Hippocampal formation (tissue), 2 donors: ENCODE measurements at places on chromosomes 6 and 20.
A peak's percentile ranks its signal among the peaks of the same experiment; 100 is the strongest.

GRCh38 chr6:126546541-126547120 is 206.7 kb downstream of the CENPW start:
- no peak for DNase-seq

DNA sequence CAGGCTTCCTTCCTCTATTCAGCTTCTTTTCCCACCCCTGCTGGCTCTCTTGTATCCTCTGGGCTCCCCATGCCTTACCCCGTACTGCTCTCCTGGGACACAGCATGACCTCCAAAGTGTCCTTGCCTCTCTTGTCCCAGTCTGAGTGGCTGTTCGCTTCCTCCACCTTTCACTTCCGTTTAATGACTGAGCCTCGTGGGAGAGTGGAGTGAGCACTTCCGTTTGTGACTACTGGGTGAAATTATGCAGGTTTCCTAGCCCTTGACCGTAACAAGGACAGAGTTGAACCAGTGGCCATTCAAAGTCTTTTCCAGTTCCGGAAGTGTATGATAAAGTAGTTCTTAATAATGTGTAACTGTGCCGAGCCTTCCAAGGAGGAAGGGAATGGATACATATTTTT is 109.2 kb downstream of the ARID1B start:
- no peak for DNase-seq

- DNase-seq: no peak
Measured at GRCh38 chr6:81511423-81511822, 241.1 kb downstream of the TENT5A start.

DNA sequence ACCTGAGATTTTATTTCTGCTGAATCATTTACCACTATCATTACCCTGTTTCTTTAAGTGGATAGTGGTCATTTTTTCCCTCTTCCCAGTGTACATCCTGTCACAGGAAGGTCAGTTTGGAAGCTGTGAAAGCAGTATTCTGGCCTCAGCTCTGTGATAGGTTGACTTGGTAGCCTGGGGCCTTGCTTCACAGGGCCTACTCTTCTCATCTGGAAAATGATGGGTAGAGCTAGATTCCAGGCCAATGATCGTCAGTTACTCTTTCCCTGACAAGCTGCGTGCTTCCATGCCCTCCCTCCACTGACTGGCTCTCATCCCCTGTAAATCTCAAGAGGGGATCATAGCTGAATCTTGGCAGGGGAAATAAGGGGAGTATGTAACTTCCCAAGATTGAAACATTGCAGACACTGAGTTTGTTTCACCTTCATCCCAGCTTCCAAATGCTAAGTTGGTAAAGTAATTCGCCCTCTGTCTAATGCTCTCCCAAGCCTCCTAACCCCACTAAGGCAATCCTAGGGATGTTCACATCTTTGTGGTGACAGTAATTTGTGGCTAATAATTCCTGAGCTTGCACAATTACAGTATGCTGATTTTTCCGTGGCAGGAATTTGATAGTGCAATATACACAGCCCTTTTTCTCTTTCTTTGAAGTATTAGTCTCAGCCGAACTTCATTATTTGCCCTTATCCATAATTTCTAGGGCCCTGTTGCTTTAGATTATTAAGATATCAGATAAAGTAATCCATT is 51.2 kb downstream of the VAPB start:
- DNase-seq: no peak

GRCh38 chr6:44223319-44224028 is at the start of gene SLC29A1:
SLC29A1 (plus strand) TSS chr6:44223595; CDS start chr6:44227314, 3,719 bp downstream.
- DNase-seq: peak; percentile 60

DNA sequence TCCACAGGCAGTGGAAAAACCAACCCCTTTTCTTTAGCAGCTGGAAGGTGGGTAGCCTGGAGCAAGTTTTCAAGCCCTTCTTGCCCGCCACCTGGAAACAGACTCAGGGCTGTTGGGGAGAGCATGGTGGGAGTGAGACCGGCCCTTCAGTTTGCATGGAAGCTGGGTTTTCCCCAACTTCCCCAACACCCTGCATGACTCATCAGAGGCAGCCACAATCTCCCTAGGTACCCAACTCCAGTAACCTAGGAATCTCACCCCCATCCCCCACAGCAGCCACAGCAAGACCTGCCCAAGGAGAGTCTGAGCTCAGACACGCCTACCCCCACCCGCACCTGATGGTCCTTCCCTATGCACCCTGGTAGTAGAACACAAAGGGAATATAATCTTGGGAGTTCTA is 86.3 kb upstream of the IRAK1BP1 start:
- DNase-seq: no peak

- DNase-seq: no peak
Measured at GRCh38 chr6:36731622-36732310, 34.1 kb downstream of the RAB44 start.

DNA sequence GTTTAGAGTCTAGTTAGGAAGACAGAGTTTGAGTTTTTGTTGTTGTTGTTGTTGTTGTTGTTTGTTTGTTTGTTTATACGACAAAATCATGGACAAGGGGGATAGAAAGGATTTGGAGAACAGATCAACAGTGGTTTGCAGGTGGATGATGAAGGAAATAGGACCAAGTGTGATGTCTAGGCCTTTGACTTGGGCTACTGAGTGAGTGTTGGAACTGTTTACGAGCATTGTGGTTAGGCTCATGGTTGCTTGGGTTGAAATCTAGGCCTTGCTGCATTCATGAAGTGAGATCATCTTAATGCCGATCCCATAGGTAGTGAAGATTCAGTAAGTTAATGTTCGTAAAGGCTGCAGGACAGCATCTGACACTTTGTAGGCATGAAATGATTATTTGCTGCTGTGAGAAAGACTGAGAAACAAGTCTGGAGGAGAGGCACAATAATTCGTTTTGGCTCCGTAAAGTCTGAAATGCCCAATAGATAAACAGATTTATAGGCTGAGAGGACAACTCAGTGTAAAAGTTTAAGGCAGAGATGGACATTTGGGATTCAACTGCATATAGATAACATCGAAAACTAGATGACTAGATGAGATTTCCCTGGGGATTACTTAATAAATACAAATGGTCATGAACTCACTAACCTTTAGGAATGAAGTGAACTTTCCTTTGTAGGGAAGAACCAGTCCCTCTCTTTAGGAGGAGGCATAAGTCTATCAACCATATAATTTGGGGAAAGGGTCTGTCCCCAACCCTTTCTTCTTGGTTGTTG is 70.0 kb downstream of the HDDC2 start:
- no peak for DNase-seq

DNA sequence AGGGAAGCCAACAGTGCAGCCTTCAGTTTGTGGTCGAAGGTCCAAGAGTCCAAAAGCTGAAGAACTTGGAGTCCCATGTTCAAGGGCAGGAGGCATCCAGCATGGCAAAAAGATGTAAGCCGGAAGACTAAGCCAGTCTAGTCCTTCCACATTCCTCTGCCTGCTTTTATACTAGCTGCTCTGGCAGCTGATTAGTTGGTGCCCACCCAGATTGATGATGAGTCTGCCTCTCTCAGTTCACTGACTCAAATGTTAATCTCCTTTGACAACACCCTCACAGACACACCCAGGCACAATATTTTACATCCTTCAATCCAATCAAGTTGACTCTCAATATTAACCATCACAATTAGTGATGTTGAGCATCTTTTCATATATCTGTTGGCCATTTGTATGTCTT is 23.1 kb upstream of the PHIP start:
- no peak for DNase-seq

- no peak for DNase-seq
Measured at GRCh38 chr6:24051942-24052589, 73.9 kb upstream of the NRSN1 start.

DNA sequence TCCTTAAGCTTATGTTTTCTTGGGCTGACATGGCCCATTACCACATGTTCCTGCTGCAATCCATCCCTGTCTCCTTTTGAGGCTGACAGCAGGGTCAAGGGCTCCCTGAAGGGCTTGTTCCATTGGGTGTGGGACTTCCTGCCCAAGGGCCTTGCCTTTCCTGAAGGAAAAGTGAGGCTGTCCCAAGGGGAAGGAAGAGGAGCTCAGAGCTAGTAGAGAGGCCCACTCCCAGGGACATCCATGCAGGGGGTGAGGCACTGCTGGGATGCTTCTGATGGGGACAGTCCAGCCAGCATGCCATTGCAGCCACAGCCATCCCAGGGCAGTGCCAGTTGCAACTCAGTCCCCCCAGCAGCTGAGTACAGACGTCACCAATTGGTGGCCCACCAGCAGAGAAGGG is 138.4 kb upstream of the FOXA2 start:
- DNase-seq: no peak

DNA sequence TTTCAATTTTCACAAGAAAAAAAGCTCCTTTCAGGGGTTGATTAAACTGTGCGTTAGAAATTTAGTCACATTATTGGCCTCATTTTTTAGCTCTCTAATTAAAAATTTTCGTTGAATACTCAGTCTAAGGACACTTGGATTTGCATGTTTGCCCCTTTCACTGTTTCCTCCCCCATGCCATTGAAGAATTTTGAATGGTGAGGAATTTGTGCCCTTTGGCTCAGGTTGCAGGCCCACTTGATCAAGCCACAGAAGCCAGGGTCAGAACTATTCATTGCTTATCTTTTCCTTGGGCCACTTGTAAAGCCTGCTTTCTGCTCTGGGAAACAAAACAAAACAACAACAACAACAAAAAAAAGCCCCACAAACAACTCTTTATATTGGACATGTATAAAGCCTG is 12.2 kb downstream of the LIN28B start:
- DNase-seq: no peak

- DNase-seq: no peak
Measured at GRCh38 chr6:160349814-160350350, 1.7 kb downstream of the SLC22A3 start.

- no peak for DNase-seq
Measured at GRCh38 chr6:5004373-5005037, 668 bp upstream of the RPP40 start.

DNA sequence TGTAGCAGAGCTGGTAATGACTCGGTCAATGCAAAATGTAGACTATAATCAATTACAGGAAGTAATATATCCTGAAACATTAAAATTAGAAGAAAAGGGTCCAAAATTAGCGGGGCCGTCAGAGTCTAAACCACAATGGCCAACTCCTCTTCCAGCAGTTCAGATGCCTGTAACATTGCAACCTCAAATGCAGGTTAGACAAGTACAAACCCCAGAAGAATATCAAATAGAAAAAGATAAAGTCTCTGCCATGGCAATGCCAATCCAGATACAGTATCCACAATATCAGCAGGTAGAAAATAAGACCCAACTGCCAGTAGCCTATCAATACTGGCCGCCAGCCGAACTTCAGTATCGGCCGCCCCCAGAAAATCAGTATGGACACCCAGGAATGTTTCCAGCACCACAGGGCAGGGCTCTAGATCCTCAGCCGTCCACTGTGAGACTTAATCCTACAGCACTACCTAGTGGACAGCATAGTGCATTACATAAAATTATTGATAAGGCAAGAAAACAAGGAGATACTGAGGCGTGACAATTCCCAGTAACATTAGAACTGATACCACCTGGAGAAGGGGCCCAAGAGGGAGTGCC is 158.4 kb downstream of the GPX5 start:
- DNase-seq: no peak

GRCh38 chr6:150198532-150198931 is 55.7 kb downstream of the PPP1R14C start:
- DNase-seq: no peak

DNA sequence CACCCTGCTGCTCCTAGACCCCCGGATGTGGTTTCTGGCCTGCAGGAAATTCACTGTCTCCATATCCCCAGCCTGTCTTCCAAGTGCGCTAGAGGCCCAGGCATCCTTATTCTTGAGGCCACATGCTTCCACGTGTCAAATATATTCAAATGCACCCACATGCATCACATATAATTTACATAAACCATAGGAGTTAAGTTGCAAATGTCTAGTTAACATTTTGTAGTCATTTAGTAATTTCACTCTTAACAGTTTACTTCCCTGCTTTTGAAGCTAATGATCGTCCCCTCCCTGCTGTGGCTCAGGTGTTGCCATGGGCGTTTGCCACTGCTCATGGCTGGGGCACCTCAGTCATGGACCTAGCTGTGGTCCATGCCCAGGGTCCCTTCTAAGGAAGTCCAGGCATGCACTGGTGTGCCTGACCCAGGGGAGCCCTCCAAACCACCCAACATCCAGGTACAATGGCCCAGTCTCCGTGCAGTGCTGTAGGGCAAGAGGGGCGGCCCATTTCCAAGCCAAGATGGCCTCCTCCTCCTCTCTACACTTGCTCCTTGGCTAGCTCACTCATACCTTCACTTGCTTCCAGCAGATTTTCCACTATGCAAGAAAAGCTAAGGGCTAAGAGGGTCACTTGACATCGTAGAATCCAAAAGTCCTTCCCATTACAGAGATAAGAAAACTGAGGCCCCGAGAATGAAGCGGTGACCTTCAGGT is 42.4 kb downstream of the FGD2 start:
- DNase-seq: no peak

DNA sequence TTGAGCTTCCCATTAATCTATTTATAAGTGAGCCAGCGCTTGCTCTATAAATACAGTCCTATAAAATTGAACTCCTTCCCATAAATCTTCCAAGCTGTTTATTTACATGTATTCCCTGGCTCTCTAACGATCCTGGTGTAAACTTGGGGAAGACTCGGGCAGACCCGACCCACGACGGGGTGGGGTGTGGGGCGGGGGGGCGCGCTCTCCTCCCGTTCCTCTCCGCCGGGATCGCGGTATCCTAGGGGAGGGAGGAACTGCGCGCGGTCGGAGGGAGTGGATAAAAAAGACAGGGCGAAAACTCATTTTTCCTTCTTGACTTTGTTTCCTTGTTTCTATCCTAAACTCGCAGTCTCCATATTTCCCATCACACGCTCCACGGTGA is 31.1 kb downstream of the TFAP2B start:
- no peak for DNase-seq

- DNase-seq: no peak
Measured at GRCh38 chr6:43764772-43765171, 5.2 kb upstream of the VEGFA start.

DNA sequence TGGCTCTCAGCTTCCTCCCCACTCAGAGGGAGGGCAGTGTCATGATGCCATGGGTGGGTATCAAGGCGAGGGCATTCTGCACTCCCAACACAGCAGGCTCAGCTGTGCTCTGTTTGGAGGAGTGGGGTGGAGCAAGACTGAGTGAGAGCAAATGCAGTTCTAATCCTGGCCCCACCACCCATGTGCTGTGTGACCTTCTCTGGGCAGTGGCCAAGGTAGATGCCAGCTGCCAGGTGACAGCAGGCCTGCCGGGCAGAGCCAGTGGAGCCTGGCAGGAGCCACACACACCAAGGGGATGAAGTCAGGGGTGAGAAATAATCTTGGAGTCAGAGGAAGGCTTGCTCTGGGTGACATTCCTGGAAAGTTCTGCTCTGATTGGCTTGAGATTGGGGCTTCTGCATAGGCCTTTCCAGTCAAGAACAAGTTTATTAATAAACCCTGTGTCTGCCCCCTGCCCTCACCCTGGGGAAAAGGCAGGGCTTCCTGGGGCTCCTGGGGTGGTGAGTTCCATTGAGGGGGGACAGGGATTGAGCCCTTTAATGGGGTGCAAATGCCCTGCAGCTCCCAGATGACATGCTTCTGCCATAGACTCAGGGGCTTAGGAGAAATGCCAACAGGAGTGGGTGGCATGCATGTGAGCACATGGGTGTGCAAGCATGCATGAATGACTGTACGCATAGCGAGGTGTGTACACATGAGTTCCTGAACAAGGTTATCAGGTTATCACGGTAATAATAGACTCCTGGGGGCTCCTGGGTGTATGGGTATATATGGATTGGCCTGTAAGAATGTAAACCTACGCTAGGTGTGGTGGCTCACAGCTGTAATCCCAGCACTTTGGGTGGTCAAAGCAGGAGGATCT is 134.2 kb downstream of the MRPL14 start:
- DNase-seq: no peak
